Osteocyte (in vitro differentiated cells): ENCODE measurements at places on chromosomes 2 and 18. TPM values are rescaled to one million over a fixed set of nuclear protein-coding genes. Genes with fewer than 3 reads are reported as not detected.

The HOXD10 gene
- total RNA-seq, result not detected in 2 replicates

The NMUR1 gene
- total RNA-seq, result not detected in 2 replicates

GRCh38 chr2:128752691-128753263 is 434.1 kb upstream of the HS6ST1 start:
- H3K4me1 ChIP-seq, result peaks cover 41% of the 10 kb centered on the region
- DNase-seq, result peak; percentile 56
- H3K27ac ChIP-seq, result no peak overlapping the region
- no peaks in the 10 kb centered on the region for H3K36me3 ChIP-seq
- peaks cover 9% of the 10 kb centered on the region for H3K27me3 ChIP-seq

DNA sequence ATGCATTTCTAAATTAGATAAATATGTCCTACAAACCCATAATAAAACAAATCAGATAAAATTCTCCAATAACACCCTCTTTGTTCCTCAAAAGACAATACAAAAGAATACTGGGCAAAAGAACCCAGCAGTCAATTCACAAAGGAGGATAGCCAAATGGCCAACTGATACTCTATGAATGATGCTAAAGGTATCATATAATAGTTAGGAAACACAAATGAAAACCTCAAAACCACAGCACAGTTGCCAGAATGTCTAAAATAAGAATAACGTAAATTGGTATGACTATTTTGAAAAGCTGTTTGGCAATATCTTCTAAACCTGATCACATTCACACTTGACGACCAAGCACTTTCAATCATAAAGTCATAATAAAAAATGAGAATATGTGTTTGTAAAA is 315.4 kb downstream of the CDH7 start:
- no peaks in the 10 kb centered on the region for H3K27me3 ChIP-seq
- DNase-seq, result no peak
- no peaks in the 10 kb centered on the region for H3K36me3 ChIP-seq
- H3K4me3 ChIP-seq, result no peak overlapping the region
- H3K27ac ChIP-seq, result no peak overlapping the region
